AG04449 (cell line): ENCODE measurements at places on chromosomes 1 and 21.

DNA sequence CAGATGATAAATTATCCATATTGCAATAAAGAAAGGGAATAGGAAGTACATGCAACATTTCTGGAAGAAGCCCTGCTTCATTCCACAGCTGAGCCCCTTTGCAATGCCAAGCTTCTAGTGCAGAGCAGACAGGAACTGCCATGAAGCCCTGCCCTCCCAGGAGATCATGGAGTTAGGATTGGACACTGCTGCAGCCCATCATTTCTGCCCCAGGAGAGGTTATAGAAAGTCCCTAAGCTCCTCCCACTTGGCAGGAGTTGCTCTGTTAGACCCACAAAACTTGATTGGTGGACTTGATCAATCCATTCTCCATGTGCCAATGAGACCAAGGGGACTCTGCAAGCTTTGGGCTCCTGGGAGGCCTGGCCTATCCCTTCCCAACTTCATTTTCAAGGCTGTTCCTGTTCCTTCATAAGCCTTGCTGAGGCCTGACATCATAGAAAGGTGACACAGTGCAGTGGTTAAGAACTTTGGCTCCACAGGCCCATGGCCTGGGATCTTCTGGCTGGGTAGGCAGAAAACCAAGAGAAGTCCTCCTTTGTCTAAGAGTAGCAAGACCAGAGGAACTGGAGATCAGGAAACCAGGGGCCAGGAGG is 1.3 kb upstream of the LAPTM5 start:
- DNase-seq, result no peak

DNA sequence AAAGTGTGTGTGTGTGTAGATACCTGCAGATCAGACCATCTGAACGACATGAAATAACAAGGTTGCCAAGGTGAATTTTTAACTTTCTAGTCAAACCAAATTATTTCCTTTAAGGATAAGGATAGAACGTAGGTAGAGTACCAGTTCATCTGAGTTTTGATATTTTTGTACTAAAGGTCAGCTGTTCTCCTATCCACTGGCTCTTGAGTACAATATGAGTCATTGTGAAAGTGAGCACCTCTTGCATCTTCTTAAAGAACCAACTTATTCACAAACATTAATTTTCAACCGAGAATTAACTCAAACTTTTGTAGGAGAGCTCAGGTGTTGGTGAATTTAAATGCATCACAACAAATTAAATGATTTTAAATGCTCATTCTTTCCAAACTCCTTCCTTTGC is 71.5 kb downstream of the IFI44 start:
- DNase-seq, result no peak

- DNase-seq, result no peak
Measured at GRCh38 chr21:46402421-46402820, 56.3 kb upstream of the DIP2A start.

DNA sequence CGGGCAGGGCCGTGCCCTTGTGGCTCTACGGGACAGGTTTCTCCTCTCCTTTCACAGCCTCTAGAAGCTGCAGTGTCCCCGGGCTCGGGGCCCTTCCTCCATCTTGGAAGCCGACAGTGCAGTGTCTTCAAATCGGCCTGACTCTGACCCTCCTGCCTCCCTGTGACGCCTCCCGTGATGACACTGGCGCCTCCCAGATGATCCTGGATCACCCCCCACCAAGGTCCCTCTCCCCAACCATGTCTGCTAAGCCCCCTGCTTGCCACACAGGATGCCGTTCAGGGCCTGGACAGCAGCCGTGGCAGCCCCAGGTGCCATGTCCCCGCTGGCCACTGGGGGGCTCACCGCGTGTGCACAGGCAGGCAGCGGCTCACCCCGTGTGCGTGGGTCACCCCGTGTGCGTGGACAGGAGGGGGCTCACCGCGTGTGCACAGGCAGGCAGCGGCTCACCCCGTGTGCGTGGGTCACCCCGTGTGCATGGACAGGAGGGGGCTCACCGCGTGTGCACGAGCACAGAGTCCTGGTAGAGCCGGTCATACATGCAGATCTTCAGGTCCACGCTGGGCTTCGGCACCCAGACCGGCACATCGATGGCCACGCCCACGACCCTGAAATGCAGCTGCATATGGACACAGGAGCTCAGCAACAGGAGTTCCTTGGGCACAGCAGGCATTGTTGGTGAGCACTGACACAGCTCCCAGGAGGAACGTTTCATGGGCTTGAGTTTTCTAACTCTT is 24.9 kb upstream of the TMEM52 start:
- DNase-seq, result no peak

GRCh38 chr1:246364415-246364941 is 142.6 kb downstream of the SMYD3 start:
- DNase-seq, result no peak

DNA sequence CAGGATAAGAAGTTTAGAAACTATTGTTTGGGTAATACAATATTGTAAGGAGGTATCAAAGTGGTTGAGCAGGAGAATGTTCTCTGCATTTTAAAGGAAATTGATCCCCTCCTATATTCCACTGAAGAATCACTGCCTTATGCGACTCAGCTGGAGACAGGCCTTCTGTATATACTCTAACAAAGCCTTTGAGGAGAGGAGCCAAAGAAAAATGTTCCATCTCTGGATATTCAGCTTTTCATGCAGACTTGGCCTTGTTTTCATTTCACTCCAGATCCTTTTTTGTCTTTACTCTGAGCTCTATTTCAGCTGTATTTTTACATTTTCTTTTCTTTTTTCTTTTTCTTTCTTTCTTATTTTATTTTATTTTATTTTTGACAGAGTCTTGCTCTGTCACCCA is 42.1 kb upstream of the S1PR1 start:
- DNase-seq, result no peak

DNA sequence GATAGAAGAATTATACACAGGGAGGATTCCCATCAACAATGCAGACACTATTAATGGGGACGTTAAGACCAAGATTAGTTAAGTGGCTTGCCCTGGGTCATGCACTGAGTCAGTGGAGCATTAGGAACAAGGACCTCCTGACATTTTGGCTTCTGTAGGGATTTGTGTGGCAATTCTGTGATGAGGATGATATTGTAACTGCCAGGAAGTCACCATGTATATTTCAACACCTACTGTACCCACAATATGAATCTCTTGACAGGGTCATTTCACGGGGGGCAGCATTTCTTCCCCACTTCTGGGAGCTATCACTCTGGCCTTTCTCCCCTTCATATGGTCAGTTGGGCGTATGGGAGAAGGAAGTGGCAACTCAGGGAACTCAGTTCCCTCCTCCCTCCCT is 134.9 kb downstream of the RUNX1 start:
- DNase-seq, result no peak

GRCh38 chr21:41283211-41283818 is 33.3 kb upstream of the FAM3B start:
- DNase-seq, result peak; percentile 45

DNA sequence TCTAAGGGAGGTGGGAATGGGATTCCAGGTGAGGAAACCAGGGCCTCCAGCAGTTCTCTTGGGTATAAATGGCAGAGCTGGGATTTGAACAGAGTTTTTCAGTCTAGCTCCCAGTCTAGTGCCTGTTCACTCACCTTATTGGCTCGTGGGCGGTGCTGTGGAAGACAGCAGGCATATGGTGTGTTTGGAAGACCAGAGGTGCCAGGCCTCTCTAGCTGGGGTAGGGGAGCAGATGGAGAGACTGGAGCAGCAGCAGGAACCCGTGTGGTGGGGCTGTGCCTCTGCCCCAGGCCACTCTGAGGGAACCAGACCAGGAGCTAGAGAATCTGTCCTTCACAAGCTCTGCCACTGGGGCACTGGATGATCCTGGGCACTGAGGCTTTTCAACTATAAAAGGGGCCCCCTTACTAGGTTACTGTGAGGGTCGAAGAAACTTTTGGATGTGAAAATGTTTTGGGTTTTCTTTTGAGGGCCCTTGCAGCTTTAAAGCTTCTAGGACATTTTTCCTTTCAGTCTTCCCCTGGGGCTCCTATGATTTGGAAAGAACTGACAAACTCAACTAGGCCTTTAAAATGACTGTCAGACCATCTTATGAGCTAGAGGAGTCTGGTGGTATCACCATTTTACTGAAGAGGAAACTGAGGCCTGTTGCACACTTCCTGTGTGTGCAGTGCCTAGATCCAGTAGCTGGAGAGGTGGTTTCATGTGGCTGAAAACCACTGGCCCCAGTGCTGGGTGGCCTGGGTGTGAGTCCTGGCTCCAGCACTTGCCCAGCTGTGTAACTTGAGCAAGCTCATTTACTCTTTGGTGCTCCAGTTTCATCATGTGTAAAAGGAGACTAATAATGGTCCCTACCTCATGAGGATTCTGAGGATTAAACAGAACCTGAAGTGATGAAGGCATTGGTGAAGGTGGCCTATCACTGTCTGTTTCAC is 6.1 kb downstream of the DMRTB1 start:
- no peak for DNase-seq

DNA sequence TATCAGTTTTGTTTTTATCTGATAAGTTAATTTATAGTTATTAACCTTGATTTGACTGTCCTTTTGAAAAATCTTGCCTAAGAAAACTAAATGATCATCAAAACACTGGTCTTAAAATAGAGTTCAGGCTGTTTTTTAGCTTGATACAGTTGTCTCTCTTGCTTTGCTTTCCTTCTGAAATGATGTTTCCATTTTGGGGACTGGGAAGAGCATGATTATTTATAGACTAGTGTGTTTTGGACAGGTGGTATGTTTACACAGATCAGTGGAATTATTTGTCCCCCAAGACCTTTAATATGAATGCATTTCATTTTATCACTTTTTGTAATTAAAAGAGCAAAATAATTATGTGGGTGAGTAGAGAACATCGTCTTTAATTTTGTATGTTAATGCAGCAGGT is 90.8 kb downstream of the XPR1 start:
- no peak for DNase-seq

- peak; percentile 9 for DNase-seq
Measured at GRCh38 chr1:61757950-61758349, 15.7 kb downstream of the PATJ start.

GRCh38 chr1:27523337-27524020 is 33.5 kb upstream of the WASF2 start:
- DNase-seq, result no peak

DNA sequence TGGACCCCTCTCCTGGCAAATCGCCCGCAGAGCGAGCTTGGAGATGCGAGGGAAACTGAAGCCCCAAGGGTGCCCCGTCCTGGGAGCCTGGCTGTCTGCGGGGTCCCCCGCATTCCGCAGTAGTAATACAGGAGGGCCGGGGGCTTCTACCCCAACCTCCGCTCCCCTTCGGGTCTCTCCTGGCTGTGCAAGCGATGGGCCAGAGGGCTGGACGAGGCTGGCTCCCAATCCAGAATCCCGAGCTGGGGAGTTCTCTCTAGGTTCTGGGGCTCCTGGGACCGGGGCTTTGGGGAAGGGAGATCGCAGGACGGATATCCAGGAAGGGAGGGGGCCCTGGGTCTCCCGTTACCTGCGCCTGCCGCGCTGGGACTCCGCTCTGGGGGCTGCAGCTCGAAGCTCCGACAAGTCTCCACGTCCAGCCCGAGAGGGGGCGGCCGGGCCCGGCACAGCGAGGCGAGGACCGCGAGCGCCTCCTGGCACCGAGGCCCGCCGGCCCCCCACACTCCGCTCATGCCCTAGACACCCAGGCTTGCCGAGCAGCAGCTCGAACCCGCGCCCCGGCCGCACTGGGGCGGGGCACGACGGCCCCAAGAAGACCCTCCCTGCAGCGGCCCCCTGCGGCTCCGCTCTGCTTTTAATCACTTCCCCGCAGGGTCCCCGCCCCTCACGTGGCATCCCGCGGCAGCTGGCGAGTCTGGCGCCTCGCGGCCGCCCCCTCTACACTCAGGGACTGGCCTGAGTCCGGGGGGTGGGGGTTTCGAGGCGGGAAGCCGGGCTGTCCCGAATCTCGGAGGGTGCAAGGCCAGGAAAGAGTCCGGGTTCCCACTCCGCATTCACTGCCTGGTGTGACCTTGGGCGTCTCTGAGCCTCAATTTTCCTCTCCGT is at the start of gene SYT6:
SYT6 (minus strand) TSS at position 609 of the 885 bp plus-strand sequence; CDS start at position 512, 97 bp downstream.
- DNase-seq, result no peak

DNA sequence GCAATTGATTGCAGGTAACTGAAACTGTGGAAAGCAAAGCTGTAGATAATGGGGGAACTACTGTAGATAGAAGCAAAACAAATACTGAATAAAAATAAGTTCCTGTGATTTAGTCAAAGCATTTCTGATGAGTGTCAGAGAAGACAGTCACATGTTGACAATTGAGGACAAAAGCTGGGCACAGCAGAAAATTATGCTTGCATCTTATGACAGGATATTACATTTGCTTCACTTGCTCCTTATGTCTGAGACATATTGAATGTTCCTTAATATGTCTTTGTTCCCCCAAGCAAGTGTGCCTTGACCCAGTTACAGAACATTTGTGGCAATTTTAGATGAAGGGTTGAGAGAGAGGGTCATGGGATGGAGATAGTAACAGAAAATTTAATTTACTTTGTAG is 526.0 kb upstream of the B3GALT2 start:
- DNase-seq, result no peak

- DNase-seq, result no peak
Measured at GRCh38 chr1:243726806-243727502, 123.1 kb downstream of the AKT3 start.

DNA sequence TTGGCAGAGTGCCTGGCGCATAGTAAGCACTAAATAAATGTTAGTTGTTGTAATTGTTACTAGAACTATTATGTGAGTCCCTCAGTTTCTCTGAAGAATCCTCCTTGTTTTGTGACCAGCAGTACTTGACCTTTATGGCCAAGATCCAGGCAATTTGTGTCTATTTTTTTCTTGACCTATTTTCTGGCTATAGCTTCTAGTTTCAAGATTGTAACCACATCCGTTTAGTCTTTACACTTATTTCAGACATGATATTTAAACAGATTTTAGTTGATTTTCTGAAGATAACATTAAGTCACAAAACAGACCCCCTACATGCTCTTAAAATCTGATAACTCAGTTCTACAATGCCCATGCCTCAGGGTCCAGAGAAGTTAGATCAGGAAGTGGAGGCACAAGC is 50.3 kb downstream of the CDC7 start:
- DNase-seq, result no peak

DNA sequence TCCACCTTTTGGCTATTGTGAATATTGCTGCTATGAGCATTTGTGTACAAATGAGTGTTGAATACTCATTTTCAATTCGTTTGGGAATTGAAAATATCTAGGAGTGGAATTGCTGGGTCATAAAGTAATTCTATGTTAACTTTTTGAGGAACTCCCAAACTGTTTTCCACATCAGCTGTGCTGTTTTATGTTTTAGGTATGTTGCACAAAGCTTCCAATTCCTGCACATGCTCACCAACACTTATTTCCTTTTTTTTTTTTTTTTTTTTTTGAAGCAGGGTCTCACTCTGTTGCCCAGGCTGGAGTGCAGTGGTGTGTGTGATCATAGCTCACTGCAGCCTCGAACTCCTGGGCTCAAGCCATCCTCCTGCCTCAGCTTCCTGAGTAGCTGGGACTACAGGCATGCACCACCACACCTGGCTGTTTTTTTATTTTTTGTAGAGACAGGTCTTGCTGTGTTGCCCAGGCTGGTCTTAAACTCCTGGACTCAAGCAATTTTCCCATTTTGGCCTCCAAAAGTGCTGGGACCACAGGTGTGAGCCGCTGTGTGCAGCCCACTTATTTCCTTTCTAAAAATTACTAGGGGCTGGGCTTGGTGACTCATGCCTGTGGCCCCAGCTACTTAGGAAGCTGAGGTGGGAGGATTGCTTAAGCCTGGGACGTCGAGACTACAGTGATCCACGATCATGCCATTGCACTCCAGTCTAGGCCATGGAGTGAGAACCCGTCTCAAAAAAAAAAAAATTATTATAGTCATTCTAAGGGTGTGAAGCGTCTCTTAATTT is 33.4 kb downstream of the TMCC2 start:
- no peak for DNase-seq
